ENCODE measurements at places on chromosomes 16 and 17.

DNA sequence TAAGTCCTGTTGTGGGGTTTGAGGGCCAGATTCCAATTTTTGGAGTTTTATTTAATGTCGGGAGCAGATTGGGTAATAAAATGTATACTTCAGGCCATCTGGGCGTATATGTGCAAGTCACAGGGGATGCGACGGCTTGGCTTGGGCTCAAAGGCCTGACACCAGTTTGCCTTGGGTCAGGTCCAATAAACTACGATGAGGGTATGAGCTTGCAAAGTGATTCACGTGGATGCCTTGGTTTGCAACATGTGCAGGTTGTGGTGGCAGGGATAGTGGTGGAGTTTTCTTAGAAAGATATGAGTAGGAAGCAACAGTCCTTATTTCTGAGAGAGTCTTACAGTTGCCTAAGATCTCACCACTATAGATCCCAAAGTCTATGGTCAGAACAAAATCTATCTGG lies 157.0 kb upstream of the CDH11 start:
- no peak for DNase-seq

DNA sequence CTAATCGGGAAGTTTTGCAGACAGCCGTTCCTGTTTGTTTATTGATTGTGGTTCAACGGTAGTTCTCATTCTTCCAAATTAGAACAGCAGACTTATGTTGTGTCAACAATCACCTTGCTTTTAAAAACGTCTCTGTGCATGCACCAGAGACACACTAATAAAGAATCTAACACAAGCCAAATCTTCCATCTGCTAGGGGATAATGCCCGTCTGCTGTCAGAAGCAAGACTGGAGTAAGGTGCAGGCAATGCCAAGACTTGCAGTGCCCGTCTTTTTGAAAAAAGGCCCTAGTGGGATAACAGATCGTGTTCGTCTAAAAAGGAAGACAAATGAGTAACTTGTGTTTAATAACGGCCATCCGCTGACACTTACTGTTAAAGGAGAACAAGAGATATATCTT lies 158.4 kb downstream of the KCNJ2 start:
- DNase-seq, result peak; percentile 11

DNA sequence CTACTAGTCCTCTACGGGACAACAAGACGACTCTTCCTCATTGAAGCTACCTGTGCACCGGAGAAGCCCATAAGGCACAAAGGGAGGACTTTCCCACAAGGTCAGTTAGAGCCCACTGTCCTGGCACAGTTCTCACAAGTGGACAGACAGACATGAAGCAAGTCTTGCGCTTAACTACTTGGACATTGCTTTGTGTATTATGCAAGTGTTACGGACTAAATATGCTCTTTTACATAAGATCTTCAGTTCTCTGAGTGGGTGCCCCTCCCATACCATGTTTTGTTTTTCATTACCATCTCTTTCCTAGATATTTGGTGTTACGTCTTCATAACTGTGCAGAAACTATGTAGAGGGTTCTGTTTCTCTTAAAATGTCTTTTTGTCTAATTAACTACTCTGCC lies 18.1 kb downstream of the ANKRD40CL start:
- no peak for DNase-seq

- DNase-seq, result no peak
Measured at GRCh38 chr17:55402374-55402773, 19.3 kb downstream of the MMD start.

- DNase-seq, result no peak
Measured at GRCh38 chr16:79283578-79283977, 317.0 kb downstream of the MAF start.

DNA sequence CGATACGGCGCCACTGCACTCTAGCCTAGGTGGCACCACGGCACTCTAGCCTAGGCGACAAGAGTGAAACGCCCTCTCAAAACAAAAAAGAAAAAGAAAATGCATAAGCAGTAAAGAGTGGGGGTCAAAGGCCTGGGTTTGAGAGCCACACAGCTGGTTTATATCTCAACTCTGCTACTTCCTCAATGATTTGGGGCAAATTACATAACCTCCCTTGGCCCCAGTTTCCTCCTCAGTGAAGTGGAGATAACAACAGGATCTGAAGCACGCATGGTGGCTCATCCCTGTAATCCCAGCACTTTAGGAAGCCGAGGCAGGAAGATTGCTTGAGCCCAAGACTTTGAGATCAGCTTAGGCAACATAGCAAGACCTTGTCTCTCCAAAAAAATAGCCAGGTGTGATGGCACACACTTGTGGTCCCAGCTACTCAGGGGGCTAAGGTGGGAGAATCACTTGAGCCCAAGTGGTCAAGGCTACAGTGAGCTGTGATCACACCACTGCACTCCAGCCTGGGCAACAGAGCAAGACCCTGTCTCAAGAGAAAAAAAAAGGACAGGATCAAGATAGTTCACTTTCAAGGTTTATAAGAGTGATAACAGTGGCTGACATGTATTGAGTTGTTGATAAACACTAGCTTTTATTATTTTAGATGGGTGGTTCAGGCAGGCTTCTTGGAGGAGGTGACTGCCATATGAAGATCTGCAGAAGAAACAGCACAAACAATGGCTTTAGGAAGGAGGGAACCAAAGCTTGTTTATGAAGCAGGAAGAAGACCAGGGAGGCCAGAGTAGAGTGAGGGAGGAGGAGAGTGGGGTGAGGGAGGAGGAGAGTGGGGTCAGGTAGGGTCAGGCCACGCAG lies 8.5 kb upstream of the COG1 start:
- DNase-seq, result no peak

- no peak for DNase-seq
Measured at GRCh38 chr17:14950216-14950615, 314.9 kb downstream of the PMP22 start.

GRCh38 chr17:9768381-9768934 lies 22.9 kb downstream of the DHRS7C start:
- DNase-seq, result peak; percentile 5

DNA sequence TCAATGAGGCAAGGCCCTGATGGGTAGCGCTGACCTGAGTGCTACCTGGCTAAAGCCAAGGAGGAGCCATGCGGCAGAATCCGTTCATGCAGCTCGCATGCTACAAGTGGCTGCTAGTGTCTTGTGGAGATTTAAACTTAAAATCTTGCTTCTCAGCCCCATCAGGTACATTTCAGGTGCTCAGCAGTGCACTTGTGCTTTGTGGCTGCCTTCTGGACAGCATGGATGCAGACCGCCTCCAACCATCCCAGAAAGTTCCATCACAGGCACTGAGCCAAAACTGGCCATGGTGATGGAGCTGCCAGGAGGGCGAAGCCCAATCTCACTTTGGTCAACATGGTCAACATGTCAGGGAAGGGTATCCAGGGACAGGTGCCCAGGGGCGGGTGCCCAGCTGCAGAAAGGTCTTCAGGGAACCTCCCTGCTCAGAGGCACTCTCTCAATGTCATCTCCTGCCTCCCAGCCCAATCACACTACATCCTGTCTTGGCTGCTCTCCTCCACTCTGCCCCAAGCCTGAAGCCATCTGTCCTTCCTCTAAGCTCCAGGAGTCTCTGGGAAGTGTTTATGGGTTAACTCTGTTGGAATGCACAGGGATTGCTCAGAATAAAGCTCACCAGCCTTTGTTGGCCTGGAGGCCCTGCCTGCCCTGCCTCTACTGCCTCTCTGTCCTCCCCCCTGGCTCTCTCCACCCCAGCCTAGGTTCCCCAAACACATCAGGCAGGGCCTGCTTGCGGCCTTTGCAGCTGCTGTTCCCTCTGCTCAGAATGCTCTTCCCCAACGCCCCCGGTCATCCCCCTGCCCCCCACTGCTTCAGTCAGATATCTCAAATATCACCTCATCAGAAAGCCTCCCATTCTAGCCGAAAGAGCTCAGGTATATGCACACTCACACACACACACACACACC lies 18.3 kb upstream of the TNFRSF13B start:
- no peak for DNase-seq

- no peak for DNase-seq
Measured at GRCh38 chr16:55875273-55875672, at the start of gene CES5A. Gene CES5A (minus strand): TSS chr16:55875373. CDS start chr16:55875221, 152 bp downstream.

DNA sequence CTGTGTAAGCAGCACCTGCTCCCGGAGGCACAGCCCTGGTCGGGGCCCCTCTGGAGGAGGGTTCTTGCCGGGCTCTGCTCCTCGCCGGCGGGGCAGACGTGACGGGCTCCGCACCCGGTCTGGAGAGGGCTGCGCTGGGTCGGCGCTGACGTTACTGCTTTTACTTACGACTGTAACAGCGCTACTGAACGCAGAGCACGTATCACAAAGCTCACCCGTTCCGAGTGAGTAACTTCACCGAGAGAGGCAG lies 1.3 kb upstream of the RAB40C start:
- no peak for DNase-seq

DNA sequence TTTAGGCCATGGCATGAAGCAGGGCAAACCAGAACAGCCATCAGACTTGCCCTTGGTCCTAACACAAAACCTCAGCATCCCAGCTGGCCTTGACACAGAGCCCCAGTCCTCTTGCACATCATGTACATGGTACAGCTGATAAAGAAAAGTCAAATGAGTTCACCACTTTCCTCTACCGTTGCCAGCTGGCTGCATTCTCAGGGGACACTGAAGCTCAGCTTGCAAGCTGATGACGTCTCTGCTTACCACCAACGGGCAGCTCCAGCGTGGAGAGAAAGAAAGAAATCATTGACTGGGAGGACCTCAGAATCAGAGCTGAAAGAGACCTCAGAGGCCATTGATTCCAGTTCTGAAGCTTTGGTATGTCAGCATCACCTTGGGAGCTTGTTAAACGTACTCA lies 80.7 kb upstream of the CES5A start:
- no peak for DNase-seq

GRCh38 chr17:43905985-43906852 lies 1.1 kb downstream of the MPP2 start:
- no peak for DNase-seq

GRCh38 chr17:50589095-50589705 lies 28.7 kb downstream of the CACNA1G start:
- DNase-seq, result no peak

DNA sequence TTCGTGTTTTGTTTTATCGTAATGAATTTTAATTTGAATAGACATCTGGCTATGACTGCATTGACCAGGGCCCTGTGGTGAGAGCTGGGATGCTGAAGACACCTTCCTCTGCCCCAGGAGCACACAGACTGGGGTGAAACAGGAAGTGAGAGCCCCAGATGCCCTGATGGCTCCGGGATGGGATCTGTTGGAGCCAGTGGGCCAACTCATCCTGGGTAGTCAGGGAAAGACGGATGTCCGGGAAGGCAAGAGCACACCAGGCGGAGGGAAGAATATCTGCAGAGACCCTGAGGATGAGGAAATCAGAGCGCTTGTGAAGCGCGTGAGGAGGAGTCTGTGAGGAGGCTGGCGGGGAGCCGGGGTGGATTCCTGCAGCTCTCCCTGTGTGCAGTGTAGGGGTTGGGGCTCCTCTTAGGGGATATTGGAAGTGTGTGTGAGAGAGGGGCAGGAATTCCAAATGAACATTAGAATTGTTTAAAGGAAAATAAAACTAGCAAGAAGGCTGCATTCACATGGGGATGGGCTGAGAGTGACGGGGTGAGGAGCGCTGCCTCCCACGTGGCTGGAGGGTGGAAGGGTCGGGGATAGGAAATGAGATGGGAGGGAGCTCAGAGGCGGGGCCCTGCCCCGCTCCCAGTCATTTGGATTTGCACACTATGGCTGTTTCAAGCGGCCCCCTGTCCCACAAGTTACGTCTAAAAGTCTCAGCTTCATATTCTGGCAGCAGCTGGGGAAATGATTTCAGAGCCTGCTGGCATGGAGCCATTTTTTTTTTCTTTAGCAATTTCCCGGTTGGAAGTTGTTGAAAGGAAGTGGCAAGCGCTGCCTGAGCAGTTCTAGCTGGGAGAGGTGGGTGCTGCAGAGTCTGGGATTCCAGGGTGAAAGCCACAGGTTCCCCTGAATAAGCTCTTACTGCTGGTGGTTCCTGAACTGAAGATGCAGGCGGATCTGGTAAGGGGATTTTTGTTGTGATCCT lies 71.2 kb upstream of the LGALS9 start:
- DNase-seq, result no peak

GRCh38 chr17:79940459-79941087 lies 95.1 kb downstream of the TBC1D16 start:
- DNase-seq, result no peak

DNA sequence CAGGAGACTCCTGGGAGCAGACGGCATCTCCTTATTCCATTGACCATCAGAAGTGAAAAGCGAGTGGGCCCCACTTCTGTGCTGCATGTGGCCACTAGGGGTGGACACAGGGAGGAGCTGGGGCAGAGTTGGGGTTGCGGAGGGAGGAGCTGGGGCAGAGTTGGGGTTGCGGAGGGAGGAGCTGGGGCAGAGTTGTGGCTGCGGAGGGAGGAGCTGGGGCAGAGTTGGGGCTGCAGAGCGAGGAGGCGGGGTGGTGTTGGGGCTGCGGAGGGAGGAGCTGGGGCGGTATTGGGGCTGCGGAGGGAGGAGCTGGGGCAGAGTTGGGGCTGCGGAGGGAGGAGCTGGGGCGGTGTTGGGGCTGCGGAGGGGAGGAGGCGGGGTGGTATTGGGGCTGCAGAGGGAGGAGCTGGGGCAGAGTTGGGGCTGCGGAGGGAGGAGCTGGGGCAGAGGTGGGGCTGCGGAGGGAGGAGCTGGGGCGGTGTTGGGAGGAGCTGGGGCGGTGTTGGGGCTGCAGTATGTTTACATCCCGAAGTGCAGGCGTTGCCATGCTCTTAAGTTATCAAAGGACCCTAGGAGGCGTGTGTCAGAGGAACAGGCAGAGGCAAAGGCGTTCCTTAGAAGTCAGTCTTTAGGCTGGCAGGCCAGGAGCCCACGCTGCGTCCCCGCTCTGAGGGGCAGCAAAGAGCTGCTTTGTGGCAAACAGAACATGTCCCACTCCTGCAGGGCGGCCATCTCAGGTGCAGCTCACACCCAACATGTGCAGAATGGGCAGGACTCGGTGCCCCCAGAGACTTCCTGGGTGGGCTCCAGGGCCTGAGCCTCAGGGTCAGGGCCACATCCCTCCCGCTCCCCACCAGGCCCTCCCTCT lies 76.0 kb downstream of the ZNF778 start:
- DNase-seq, result no peak

GRCh38 chr17:35229638-35230037 lies 13.2 kb upstream of the SLFN5 start:
- DNase-seq, result no peak

GRCh38 chr17:64455993-64456885 lies 7.3 kb downstream of the MILR1 start:
- DNase-seq, result no peak

GRCh38 chr16:70750893-70751467 lies 50.0 kb downstream of the VAC14 start:
- no peak for DNase-seq

DNA sequence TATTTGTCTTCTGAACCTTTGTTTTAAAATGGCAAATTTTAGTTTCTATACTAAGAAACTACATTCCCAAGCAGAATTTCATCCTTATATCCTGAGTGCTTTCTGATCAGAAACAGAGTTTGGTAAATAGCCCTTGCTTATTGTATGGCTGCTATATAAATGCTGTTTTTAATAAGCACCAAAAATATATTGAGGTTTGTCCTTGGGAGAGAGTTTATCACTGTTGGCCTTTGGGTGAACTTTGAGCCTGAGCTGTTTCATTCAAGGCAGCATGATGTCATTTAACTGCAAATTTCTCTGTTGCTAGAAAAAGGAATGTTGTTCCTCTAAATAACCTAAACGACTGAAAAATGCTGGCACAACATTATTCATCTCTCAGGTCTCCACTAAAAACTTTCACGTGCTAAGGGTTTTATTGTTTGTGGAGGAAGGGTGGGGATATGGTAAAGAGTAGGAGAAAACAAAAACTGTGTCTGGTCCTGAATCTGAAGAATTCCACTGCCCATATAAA lies 334.3 kb upstream of the TBX2 start:
- DNase-seq, result no peak

- no peak for DNase-seq
Measured at GRCh38 chr16:87631067-87631466, 28.8 kb downstream of the JPH3 start.

GRCh38 chr16:85607796-85608514 lies 5.2 kb upstream of the GSE1 start:
- no peak for DNase-seq
